ENCODE measurements at places on chromosomes 3 and 15.

DNA sequence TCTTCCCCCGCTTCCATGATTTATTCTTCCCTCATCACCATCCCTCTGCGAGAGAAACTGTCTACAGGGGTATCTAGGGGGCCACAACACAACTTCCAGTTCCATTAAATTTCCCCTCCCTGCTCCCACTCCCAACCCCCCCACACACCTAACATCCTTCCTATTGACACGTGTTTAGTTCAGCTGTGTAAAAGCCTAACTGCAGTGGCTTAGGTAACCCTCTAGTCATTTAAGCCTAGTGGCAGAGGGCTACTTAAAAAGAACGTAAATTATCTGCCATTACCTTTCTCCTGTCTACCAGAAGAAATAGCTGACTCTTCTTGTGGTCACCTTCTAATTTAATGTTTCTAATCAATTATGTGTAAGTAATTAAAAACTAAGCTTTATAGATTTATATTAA is 56.3 kb downstream of the ZNF148 start:
- DNase-seq = no peak

GRCh38 chr15:82298520-82298919 is 35.9 kb downstream of the SAXO2 start:
- DNase-seq = no peak

GRCh38 chr3:20669184-20669583 is 483.2 kb upstream of the SGO1 start:
- DNase-seq = no peak

- no peak for DNase-seq
Measured at GRCh38 chr3:192825657-192826200, 91.9 kb downstream of the MB21D2 start.

DNA sequence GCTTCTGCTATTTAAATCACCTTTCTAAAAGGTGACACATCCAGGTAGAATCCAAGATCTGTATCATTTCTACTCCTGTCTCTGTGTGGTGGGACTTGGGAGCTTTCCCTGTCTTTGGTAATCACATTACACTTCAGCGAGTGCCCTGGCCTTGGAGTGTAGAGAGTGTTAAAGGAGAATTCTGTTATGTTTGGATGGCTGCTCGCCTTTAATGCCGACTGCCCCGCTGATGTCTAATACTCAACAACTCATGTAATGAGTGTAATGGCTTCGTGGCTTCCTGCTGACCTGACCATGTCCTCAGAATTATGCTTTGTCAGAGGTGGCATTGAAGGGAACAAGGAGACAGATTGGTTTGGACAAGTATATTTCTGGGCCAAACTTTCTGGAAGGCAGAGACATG is 66.3 kb upstream of the LRTM1 start:
- DNase-seq = no peak

GRCh38 chr15:46589088-46589487 is 954.3 kb downstream of the SQOR start:
- DNase-seq = no peak

GRCh38 chr3:139522421-139522820 is 17.1 kb downstream of the RBP1 start:
- no peak for DNase-seq

- no peak for DNase-seq
Measured at GRCh38 chr3:122315619-122316018, 9.4 kb upstream of the CSTA start.

GRCh38 chr3:38343797-38344594 is 2.6 kb upstream of the XYLB start:
- no peak for DNase-seq

- DNase-seq = no peak
Measured at GRCh38 chr3:157176934-157177333, 17.0 kb upstream of the CCNL1 start.

- no peak for DNase-seq
Measured at GRCh38 chr15:47516972-47517371, 200.3 kb upstream of the SEMA6D start.

- no peak for DNase-seq
Measured at GRCh38 chr3:72043204-72044133, 258.5 kb upstream of the PROK2 start.

DNA sequence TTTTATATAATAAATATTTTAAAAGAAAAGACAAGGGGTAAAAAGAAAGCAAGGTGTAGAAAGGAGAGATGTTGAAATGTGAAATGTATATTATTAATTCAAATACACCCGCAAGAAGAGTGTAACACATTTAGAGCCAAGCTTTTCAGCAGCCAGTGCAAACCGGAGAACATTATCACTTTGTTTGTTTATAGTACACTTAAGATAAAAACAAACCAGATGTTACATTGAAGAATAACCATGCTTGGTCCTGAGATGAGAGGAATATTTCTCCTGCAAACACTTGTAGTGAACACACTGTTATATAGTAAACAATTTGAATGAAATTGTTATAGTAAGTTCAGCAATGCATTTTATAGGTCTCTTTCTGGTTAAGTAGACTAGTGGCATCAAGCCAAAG is 1441.5 kb downstream of the OTOL1 start:
- DNase-seq = no peak

DNA sequence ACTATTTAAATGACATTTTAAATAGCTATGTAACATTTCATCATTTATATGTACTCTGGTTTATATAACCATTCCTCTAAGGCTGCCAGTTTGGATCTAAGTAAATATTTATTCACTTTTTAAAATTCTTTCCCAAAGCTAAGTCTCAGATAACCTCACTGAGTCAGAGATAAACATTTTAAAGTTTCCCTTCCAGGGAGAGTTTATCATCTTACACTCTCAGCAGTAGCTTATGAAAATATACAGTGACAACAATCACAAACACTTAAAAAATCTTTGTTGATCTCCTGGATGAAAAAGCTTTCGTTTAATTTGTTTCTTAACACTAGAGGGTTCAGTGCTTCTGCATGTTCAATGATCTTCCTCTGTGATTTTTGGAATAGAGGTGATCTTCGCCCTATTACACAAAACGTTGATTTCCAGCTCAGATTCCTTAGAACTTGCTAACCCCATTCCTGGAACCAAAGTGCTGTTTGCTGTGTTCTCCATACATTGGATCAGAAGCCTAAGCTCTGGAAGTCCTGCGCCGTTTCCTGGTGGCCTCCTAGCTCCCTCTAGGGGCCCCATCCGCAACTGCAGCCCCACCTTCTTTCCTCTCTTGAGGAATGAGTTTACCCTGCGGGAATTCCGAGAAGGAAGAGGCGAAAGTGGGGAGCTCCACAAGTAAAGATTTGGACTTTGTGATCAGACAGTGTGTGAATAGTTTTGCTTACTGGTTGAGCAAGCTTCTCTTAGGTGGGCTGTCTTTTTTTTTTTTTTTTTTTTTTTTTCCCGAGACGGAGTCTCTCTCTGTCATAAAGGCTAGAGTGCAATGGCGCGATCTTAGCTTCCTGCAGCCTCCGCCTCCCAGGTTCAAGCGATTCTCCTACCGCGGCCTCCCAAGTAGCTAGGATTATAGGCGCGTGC is 29.3 kb upstream of the SACM1L start:
- DNase-seq = no peak

GRCh38 chr3:20185331-20185678 is 701 bp downstream of the SGO1 start:
- DNase-seq = no peak

- no peak for DNase-seq
Measured at GRCh38 chr3:139132976-139133375, 88.3 kb upstream of the PRR23C start.

- DNase-seq = no peak
Measured at GRCh38 chr15:62698646-62699045, 343.9 kb upstream of the TPM1 start.

DNA sequence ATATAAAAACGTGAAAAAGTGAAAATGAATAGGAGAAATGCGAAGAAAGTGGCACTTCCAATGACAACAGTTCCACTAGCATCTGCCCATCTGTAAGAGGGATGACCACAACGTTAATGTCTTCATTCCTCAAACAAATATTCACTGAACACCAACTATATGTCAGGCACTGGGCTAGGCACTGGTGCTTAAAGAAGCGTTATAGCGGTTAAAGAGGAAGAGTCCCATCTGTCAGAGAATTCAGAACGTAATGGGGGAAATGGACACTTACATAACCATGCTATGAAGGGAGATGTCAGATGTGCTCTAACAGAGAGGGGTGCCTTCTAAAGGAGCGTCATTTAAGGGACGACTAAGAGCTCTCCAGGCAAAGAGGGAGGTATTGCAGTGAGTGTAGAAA is 8.2 kb downstream of the RUBCN start:
- no peak for DNase-seq

- DNase-seq = no peak
Measured at GRCh38 chr15:70531576-70531975, 231.8 kb downstream of the UACA start.

DNA sequence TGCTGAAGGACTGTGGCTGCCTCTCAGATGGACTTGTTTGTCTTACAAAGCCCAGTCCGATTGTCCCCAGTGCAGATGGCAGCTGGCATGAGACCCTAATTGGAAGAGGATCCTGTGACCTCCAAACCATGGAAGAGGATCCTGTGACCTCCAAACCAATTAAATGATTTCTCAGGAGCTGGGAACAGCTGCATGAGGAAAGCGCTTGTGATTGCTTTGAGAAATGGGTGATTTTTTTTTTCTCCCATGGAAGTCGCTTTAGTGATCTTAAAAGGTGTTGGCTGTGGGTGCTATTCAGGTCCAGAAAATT is 68.4 kb upstream of the LARS2 start:
- DNase-seq = no peak

DNA sequence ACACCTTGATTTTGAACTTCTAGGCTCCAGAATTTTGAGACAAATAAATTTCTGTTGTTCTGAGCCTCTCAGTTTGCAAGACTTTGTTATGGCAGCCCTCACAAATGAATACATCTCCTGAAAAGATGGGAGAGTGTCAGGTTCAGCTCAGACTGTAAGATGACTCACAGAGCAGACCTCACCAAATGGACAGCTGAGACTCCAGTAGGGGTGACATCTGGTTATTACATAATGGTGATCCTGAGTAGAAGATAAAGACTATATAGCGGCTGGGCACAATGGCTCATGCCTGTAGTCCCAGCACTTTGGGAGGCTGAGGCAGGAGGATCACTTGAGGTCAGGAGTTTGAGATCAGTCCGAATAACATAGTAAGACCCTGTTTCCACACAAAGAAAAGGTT is 26.2 kb upstream of the MTMR14 start:
- no peak for DNase-seq

DNA sequence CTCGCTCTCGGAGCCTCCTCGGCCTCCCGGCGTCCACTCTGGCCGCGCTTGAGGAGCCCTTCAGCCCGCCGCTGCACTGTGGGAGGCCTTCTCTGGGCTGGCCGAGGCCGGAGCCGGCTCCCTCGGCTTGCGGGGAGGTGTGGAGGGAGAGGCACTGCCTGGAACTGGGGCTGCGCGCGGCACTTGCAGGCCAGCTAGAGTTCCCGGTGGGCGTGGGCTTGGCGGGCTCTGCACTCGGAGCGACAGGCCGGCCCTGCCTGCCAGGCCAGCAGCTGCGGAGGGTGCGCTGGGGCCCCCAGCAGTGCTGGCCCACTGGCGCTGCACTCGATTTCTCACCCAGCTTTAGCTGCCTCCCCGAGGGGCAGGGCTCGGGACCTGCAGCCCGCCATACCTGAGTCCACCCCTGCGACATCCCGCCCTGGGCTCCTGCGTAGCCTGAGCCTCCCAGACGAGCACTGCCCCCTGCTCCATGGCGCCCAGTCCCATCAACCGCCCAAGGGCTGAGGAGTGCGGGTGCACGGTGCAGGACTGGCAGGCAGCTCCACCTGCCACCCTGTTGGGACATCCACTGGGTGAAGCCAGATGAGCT is 765.0 kb downstream of the IGSF11 start:
- DNase-seq = no peak

DNA sequence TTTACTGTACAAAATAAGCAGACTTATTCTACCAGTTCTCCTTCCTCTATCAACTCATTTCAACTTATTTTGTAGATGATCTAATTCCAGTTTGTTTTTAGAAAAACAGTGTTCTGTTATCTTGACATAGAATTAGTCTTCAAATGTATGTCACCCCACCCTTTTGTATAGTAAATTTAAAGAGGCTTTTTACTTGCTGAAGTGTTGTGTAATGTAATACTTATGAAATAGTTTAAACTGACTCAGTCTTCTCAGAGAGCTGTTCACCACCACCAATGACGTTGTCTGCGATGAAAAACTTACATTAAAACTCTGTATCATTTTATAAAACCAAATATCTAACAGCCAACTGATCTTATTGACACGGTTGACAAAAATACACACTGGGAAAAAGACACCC is 82.9 kb downstream of the RAP2B start:
- DNase-seq = no peak

GRCh38 chr15:33021806-33022389 is 172.6 kb downstream of the FMN1 start:
- no peak for DNase-seq

GRCh38 chr3:157871838-157872460 is 234.3 kb downstream of the SHOX2 start:
- no peak for DNase-seq

- DNase-seq = no peak
Measured at GRCh38 chr15:25059698-25060471, 105.1 kb downstream of the SNRPN start.

- DNase-seq = no peak
Measured at GRCh38 chr3:71082833-71083232, 500.7 kb downstream of the FOXP1 start.

GRCh38 chr3:43953814-43954692 is 263.3 kb downstream of the ABHD5 start:
- DNase-seq = no peak

GRCh38 chr15:41882689-41883483 is 11.0 kb downstream of the SPTBN5 start:
- DNase-seq = no peak

DNA sequence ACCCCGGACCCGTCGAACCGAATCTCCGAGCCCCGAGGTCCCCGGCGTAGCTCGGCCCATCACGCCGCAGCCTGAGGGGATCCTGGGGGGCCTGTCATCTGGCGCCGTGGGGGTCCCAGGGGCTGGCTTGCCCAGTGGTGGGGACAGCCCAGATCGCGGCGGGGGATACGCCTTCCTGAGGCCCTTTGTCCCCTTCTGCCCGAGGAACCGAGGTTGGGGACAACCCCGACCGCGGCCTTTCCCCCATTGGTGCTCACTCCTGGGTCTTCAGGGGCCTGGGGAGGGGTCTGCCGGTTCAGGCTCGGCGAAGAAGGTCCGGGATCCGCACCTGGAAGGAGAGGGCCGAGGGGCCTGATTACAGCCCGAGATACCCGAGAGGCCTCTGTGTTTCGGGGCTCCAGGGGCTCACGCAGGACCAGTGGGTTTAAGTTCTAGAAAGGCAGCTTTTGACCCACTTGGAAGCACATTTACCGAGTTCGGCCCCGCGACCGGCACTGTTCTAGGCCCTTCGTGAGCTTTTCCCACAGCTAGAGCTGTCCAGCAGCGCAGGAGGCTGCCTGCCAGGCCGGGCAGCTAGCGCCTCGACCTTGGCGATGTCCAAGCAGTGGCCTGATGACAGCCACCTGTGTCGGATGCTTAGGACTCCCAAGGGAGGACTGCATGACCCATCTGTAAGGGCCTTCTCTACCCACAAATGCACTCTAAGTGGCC is 504 bp downstream of the ABHD2 start:
- no peak for DNase-seq

- DNase-seq = no peak
Measured at GRCh38 chr3:97301114-97301513, 463.4 kb upstream of the ARL6 start.
